ENCODE measurements at places on chromosomes 7 and 10. TPM values are rescaled to one million over a fixed set of nuclear protein-coding genes. Genes with fewer than 3 reads are reported as not detected.

Gene SPDYE18
- total RNA-seq: 0.60 TPM

Gene GRID1
- total RNA-seq: 0.58 TPM

Gene CRTAC1
- 0.28 TPM for total RNA-seq

Gene THSD7A
- 1.6 TPM for total RNA-seq

Gene EVX1
- not detected for total RNA-seq

Gene TMEM270
- not detected for total RNA-seq

Gene PDE1C
- total RNA-seq: 0.03 TPM

Gene SLC13A4
- total RNA-seq: 0.35 TPM

Gene SPDYE1
- total RNA-seq: not detected

Gene GPC2
- 0.18 TPM for total RNA-seq

Gene ADRA2A
- total RNA-seq: 0.53 TPM

Gene ENTPD1
- 1.9 TPM for total RNA-seq

Gene TMEM139
- total RNA-seq: 22.0 TPM

Gene ACBD7
- total RNA-seq: not detected

Gene FZD8
- 5.7 TPM for total RNA-seq

Gene ANKMY2
- 8.0 TPM for total RNA-seq

Gene INMT
- total RNA-seq: 21.5 TPM

Gene CALHM3
- total RNA-seq: not detected

Gene LIPM
- not detected for total RNA-seq

Gene NOD1
- 1.8 TPM for total RNA-seq

Gene LIMK1
- 3.7 TPM for total RNA-seq

Gene IDI2
- not detected for total RNA-seq

Gene FBXW4
- total RNA-seq: 32.2 TPM

Gene PLXNA4
- total RNA-seq: 0.38 TPM

DNA sequence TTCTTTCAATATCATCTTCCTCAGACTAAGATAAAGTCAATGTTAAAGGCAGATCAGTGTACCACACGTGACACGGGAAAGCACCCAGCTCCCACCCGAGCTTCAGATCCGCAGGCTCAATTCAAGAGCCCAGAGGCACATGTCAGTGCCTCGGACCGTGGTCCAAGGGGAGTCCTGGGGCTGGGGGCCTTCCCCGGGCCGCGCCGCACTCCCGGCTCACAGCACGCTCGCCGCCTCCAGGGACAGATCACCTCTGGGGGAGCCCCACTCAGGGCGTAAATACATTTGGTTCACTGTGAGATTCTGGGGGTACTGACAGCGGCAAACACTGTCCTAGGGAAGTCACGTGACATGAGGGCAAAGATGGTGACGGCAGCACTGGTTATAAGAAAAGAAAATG, 10.8 kb downstream of the BNIP3 start:
- DNase-seq: no peak

DNA sequence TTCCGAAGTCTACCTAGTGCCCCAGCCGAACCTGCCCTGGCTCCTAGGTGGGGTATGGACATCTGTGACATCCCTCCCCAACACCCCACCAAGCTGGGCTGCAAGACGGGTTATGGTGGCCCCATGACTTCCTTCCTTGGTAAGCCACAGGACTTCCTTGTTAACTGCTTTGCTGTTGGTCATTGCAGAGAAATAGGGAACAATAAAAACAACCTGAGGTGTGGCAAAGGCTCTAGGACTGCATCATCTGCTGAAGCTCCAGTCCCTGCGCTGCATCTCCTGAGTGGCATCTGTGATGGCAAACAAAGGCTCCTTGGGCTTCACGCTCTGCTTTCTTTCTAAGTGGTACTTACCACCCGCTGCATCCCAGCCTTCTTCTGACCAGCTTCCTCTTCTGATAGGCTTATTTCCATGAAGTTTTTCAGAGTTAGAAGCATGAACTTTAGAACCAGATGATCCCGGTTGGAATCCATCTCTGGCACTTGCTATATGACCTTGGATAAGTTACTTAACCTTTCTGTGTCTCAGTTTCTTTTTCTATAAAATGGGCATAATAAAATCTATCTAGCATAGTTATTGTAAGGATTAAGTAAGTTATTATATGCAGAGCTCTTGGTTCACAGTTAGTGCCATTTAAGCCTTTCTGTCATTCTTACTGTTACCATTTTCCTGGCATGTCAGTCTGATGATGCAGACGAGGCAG, 216.8 kb downstream of the RPS24 start:
- no peak for DNase-seq

DNA sequence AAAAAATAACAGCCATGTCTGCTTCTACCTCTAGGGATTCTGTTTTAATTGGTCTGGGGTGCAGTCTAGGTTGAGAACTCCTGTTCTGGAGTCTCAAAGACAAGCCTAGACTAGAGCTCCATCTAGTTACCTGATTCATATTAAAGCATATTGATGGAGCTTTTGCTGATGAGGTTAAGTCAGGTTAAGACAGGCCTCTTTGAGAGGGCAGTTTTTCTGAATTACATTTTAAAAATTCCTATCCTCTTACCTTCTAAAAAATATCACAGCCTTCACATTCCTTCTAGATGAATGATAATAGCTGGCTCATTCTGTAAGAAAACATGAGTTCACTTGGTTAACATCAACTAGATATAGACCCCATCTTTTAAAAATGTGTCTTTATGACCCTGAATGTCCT, 28.9 kb downstream of the MGAM start:
- DNase-seq: no peak

- DNase-seq: no peak
Observed at GRCh38 chr10:18542832-18543231, 108.6 kb downstream of the NSUN6 start.

DNA sequence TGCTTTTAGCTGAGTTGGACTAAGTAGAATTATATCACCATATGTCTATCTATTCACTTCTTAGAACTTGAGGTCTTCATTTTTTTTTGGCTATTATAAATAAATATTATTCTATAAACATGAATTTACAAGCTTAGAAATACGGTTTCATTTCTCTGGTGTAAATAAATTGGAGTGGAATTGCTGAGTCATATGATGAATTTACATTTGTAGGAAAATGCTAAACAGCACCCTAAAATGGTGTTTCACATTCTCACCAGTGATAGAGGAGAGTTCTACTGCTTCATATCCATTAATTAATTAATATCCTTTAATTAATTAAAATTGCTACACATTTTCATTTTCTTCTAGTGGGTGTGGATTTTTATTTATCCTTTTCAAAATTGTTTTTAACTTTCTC, 318.3 kb downstream of the MDFIC start:
- no peak for DNase-seq

DNA sequence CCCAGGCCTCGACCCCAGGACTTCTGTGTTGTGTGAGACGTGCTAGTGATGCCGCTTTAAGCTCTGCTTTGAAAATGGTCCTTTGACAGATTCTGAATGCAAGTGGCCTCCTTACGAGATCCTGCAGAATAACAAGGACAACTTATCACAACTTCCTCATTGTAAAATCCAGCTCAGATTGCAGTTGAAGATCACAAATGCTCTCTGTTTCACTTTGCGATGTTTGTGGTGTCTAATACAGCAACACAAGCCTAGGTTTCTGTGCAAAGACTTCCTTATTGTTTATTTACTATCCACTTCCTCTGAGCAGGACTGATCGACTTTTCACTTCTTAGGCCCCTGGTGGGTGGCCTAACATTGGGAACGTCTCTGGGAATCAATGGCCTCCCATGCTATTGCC, 31.7 kb upstream of the INSIG1 start:
- DNase-seq: no peak

GRCh38 chr10:4509405-4509804, 316.6 kb upstream of the AKR1E2 start:
- DNase-seq: no peak

DNA sequence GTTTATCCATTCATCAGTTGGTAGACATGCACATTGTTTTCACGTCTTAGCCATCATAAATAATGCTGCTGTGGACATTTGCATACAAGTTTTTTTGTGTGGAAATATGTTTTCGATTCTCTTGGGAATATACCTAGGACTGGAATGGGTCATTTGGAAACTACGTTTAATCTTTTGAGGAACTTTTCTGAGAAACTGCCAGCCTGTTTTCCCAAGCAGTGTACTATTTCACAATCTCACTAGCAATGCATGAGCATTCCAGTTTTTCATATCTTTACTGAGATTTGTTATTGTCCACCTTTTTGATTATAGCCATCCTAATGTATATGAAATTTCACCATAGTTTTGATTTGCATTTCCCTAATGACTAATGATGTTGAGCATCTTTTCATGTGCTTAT, 95.7 kb upstream of the JAZF1 start:
- DNase-seq: no peak

GRCh38 chr7:25762511-25763462, 389.2 kb upstream of the NFE2L3 start:
- no peak for DNase-seq

GRCh38 chr10:132418527-132419416, 21.8 kb downstream of the PWWP2B start:
- no peak for DNase-seq

DNA sequence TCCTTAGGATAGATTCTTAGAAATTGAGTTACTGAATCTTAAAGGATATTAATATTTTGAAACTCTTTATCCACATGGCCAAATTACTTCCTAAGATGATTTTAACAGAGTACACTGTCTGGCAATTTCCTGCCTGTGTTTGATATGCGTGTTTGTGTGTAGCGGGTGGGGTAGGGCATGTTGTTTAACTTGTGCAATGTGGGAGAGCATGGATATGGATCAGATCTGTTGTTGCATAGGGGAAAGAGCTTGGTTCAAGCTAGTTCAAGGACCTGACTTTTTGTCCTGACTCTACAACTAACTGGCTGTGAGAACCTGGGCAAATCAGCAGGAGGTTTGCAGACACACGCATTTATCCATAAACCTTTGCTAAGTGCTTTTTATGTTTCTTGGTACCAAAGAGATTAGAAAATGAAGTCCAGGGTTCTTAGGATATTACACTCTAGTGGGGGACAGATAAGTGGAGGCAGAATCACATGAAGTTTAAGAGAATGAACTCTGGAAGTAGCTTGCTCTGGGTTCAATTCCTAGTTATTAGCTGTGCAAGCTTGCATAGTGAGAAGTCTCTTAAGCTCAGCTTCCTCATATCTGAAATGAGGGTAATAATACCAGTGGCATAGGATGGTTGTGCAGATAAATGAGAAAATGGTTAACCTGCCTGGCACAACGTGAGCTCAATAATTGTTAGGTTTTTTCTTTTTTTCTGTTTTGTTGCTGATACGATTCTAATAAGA, 96.3 kb upstream of the PRR15 start:
- DNase-seq: no peak

GRCh38 chr10:12319076-12319475, 30.3 kb upstream of the CAMK1D start:
- DNase-seq: no peak

GRCh38 chr7:129739427-129739826, 127.9 kb downstream of the NRF1 start:
- DNase-seq: no peak

GRCh38 chr7:143295870-143296269, 7.7 kb downstream of the CASP2 start:
- DNase-seq: no peak

- no peak for DNase-seq
Observed at GRCh38 chr7:95365151-95365550, 31.0 kb downstream of the PON3 start.

DNA sequence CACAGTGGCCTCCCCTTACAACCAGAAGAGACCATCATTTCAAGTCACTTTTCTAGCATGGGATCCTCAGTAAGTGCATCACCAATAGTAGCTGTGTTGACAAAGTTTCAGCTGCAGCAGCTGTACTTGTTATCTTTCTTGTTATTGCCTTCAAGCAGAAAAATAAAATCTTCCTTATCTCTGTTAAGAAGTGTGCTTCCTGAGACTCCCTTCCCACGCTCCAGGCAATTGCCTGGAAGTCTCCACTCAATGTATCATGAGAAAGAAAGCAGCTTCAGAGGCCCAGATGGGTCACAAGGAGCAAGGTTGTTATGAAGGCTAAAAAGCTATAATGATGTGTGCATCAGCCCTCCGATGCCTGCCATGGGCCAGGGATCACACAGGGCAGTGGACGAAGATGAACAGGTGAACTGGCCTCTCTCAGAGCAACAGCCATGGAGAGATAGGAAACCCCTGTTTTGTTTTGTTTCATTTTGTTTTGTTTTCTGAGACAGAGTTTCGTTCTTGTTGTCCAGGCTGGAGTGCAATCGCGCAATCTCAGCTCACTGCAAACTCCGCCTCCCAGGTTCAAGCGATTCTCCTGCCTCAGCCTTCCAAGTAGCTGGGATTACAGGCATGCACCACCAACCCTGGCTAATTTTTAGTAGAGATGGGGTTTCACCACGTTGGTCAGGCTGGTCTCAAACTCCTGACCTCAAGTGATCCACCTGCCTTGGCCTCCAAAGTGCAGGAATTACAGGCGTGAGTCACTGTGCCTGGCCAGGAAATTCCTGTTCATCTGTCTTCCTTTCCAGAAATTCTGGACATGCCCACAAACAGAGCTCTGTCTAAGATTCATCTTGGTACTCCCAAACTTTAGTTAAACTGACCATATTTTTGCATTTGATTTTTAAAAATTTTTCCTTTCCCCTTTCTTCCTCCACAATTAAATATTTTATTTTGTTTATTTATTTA, 340.5 kb downstream of the TNS3 start:
- no peak for DNase-seq

- DNase-seq: no peak
Observed at GRCh38 chr10:23055424-23056185, 39.8 kb upstream of the MSRB2 start.

- no peak for DNase-seq
Observed at GRCh38 chr10:49616421-49617101, 2.7 kb downstream of the CHAT start.

- DNase-seq: no peak
Observed at GRCh38 chr10:47243356-47243755, 56.6 kb upstream of the GDF10 start.

GRCh38 chr7:20351901-20352300, 21.2 kb downstream of the ITGB8 start:
- no peak for DNase-seq

GRCh38 chr7:139725077-139725476, 52.7 kb downstream of the HIPK2 start:
- no peak for DNase-seq

DNA sequence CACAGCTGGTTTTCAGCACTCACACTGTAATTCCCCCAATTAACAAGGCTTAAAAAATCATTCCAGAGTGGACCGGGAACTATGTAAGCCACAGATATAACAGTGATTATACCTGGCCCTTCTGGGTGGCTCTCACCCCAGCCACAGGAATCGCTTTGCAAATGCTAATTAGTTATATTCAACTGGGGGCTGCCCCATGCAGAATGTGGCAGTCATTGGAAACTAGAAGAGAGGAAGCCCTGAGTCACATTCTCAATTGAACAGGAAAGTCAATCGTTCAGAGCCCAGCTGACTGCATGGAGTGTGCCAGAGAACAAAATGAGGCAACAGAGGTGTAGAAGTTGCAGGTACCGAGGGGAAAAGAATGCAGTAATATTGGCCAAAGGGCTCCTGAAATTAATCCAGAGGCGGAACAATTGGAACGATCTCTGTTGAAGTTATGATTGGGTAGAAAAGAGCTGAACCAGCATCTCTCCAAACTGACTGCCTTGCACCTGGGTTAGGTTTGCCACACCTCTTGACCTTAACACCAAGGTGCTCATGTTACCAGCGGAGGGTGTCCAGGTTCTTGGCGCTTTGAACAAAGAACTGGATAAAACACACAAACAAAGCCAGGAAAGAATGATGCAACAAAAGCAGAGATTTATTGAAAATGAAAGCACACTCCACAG, 909.7 kb upstream of the AUTS2 start:
- no peak for DNase-seq

Data from left lobe of liver (tissue), 2 donors.